ENCODE measurements at places on chromosomes 3 and 15.
A peak's percentile ranks its signal among the peaks of the same experiment; 100 is the strongest.

DNA sequence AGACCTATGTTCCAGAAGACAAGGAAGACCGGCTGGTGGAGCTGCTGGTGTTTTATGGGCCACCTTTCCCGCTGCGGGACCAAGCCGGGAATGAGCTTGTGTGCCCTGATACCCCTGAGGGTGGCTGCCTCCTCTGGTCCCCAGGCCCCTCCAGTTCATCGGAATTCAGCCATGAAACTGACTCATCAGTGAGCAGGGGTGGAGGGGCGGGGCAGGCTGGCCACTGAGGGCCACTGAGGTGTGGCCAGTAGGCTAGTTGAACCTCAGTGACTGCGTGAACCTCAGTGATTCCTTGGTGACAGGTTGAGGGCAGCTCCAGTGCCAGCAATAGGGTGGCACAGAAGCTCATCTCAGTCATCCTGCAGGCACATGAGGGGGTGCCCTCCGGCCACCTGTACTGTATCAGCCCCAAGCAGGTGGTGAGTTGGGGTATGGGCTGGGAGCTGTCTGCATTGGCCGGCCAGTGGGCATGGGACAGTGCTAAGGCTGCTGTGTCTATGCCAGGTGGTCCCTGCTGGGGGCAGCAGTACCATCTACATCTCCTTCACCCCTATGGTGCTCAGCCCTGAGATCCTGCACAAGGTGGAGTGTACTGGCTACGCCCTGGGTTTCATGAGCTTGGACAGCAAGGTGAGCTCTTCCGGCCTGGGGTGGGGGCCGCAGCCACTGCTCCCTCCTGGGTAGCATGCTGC lies 20.3 kb downstream of the ACAA1 start:
- no peak for DNase-seq

- DNase-seq: no peak
Observed at GRCh38 chr15:100335335-100335999, 6.3 kb downstream of the ADAMTS17 start.

- no peak for DNase-seq
Observed at GRCh38 chr3:187321766-187322165, 30.2 kb upstream of the MASP1 start.

DNA sequence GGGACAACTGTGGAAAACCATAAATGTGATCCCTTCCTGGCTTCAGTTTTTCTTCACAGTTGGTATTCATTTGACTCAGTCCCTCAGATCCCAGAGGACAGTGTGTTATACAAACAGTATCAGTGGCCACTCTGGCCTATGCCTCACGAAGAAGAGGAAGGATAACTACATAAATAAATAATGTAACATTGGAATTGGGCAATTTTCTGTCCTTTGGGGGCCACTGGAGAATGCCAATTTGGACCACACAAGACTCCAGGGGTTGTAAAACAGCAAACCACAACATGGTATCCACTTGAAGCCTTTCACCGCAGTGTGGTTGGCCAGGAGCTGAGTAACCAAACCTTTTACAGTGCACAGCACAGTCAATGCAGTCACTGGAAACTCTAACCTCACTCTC lies 1077.0 kb downstream of the ROBO2 start:
- DNase-seq: no peak

- no peak for DNase-seq
Observed at GRCh38 chr3:97264180-97264579, 449.8 kb downstream of the EPHA6 start.

- DNase-seq: no peak
Observed at GRCh38 chr3:37833302-37834186, 28.1 kb upstream of the CTDSPL start.

GRCh38 chr3:12471241-12471640 lies 13.0 kb upstream of the TSEN2 start:
- no peak for DNase-seq

- DNase-seq: no peak
Observed at GRCh38 chr3:136247436-136247835, 2.7 kb upstream of the PCCB start.

- DNase-seq: no peak
Observed at GRCh38 chr15:77688266-77688665, 55.6 kb upstream of the LINGO1 start.

- DNase-seq: no peak
Observed at GRCh38 chr3:60752809-60753208, 498.4 kb downstream of the FHIT start.

- no peak for DNase-seq
Observed at GRCh38 chr3:49781415-49782199, 4.7 kb downstream of the IP6K1 start.

GRCh38 chr3:4856136-4856535 lies 123.1 kb upstream of the BHLHE40 start:
- DNase-seq: no peak

DNA sequence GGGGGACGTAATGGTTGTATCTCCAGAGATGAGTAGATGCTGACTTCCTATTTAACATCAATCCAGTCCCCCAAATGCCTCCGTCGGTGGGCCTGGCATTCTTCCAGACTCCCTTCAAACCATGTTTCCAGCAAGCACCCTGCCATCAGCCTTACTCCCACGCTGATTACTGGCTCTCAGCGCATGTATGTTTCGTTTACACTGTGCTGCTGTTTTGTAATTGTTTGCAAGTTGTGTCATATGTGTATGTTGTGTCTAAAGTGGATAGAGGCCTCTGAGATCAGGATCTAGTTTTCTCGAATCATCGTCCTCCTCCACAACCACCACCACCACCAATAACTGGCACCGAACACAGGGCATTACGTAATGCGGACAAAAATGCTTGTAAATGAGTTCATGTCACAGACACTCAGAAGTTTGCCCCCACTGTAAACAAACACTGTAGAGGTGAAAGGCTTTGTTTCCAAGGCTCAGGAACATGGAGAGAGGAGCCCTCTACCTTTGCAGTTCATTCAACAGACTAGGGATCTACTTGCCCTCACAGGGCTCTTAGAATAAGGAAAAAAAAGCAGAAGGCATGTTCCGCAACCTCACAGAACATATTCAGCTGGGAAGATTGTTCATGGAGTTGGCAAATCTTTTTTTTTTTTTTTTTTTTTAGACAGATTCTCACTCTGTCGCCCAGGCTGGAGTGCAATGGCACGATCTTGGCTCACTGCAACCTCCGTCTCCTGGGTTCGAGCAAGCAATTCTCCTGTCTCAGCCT lies 46.1 kb upstream of the SEMA4B start:
- DNase-seq: no peak

- DNase-seq: no peak
Observed at GRCh38 chr15:23013681-23014080, 25.7 kb downstream of the TUBGCP5 start.

DNA sequence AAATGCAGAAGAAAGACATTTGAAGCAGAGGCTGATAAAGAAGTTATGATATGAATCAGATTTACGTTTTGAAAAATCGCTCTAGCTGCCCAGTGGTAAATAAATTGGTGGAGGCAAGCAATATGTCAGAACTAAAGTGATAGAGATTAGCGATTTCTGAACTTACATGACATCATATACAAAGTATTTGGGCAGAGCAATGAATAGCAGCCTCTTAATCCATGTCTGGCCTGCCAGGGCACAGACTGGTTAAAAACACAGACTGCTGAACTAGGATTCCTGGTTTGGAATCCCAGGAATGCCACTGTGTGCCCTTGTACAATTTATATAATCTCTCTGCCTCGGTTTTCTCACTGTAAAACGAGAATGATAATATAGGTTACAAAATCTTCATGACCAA lies 243.1 kb upstream of the SETMAR start:
- no peak for DNase-seq

DNA sequence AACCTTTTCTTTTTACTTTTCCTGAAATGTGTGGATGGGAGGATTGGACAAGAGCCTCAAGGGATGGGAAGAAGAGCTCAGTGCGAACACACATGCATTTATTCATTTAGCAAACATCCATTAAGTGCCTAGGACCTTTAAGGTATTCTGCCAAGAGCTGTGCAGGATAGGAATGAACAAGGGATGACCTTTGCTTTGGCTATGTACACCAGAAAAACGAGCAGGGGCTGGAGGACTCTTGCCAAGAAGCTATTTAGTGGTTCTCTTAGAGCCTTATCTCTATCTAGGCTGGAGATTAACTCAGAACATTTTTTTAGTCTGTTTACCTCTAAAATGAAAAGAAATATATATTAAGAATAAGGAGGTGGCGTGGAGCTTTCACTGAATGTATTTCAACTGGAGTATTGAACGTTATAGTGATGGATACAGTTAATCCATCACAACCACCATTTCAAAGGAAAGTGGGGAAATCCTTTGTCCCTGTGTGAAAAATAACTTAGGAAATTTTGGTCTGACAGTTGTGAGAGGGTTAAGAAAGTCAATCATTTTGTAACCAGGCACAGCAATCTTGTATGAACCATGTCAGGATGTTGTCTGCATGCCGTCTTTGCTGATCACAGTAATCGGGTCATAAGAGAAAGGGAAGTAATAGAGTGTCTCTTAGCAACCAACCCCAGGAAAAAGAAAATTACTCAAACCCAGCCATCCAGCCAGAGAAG lies 279.0 kb downstream of the LPP start:
- DNase-seq: no peak

GRCh38 chr3:16496008-16496407 lies 17.5 kb downstream of the RFTN1 start:
- DNase-seq: no peak

DNA sequence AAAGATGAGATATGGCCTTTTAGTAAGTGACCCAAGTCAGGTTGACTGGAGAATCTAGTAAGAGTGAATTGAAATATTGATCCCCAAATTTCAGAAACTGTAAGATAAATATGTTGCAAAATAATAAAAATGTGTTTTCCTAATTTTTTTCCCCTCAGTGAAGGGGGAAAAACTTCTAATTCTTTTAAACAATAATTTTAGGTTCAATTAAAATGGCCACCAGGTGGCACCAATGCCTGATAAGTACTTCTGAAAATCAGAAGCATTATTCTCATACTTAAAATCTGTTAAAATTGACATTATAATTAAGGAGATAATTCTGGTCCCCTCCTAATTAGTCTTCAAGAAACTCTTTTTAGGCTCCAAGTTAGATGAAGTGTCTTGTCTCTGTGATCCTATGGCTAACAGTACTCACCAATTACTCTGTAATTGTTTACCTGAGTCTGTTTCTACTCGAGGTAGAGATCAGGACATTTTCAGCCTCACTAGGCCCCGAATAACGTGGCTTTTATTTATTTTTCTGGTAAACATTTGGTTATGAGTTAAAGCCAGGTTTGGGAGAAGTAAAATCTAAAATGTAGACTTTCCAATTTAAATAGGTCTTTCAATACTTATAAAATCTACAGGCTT lies 52.6 kb downstream of the NMD3 start:
- peak; percentile 5 for DNase-seq

DNA sequence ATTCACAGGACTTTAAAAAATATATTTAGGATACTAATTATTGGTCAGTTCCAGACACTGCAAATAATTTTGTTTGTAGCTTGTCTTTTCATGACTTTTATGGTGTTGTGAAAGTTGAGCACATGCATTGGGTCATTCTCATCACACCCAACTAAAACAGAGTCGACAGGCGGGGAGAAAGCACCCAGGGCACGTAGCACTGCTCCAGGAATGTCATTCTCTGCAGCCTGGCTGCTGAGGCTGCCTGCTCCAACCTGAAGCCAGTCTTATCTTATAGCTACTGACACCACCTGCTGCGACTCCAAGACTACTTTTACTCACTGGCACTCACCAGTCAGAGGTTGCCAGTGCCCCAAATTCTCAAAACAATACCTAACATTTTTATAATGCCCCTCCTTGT lies 56.9 kb downstream of the ACAD9 start:
- DNase-seq: no peak

DNA sequence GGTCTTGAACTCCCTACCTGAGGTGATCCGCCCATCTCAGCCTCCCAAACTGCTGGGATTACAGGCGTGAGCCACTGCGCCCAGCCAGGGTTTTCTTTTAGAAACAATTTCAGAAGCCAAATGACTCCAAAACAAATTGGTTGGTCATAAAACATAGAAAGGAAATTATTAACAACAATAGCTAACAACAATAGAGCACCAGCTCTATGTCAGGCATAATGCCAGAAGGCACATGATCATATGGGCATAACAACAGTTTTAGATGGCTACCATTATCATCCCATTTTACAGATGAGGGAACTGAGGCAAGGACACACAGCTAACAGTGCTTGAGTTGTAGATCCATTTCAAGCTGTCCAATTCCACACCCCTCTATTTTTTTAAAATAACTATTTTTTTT lies 22.2 kb upstream of the RAF1 start:
- no peak for DNase-seq

DNA sequence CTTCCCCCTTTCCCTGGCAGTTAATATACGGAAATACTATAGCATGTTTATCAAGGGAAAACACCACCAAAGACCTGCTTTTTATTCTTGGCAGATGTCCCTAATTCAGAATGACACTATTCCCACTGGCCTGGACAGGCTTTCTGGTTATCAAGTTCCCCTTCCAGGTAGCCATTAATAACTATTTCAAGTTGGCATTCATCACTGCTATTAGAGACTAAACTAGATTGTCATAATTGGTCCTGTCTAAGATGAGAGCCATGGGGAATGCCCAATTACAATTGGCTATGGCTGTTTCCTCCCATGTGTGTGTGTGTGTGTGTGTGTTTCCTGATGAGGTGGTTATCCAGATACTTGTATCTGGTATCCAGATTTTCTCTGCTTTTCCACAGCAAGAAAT lies 608.1 kb downstream of the SQOR start:
- DNase-seq: no peak

GRCh38 chr3:55974421-55975165 lies 487.5 kb upstream of the WNT5A start:
- no peak for DNase-seq

- no peak for DNase-seq
Observed at GRCh38 chr15:88695101-88695500, 56.3 kb downstream of the ISG20 start.

DNA sequence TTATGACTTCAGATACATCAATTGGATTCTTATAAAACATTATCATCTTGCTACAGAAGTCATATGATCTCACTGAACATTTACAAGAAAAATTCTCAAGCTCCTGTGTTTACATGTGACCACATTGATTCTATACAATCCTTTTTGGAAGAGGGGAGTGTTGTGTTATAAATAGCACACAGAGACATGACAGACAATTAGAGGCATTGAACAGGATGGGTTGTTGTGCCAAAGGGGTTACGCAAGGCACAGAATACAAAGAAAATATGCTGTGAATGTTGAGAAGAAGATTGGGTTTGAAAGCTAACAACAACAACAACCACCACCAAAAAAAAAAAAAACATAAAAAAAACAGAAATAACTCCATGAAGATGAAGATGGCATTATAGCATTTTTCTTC lies 32.5 kb upstream of the TBL1XR1 start:
- no peak for DNase-seq

- DNase-seq: no peak
Observed at GRCh38 chr3:126852511-126852910, 130.4 kb upstream of the PLXNA1 start.

- DNase-seq: no peak
Observed at GRCh38 chr3:160454995-160455394, 5.4 kb upstream of the TRIM59 start.

GRCh38 chr3:107198581-107199181 lies 178.6 kb upstream of the CCDC54 start:
- no peak for DNase-seq

- no peak for DNase-seq
Observed at GRCh38 chr15:52331490-52332240, 36.1 kb upstream of the MYO5C start.
